ENCODE measurements at places on chromosomes 2 and 18.

- DNase-seq, result no peak
Measured at GRCh38 chr2:101751875-101752619, 54.5 kb downstream of the MAP4K4 start.

- DNase-seq, result no peak
Measured at GRCh38 chr2:192128655-192129054, 66.1 kb downstream of the TMEFF2 start.

GRCh38 chr18:50970006-50970405, 2.2 kb downstream of the ELAC1 start:
- DNase-seq, result no peak

DNA sequence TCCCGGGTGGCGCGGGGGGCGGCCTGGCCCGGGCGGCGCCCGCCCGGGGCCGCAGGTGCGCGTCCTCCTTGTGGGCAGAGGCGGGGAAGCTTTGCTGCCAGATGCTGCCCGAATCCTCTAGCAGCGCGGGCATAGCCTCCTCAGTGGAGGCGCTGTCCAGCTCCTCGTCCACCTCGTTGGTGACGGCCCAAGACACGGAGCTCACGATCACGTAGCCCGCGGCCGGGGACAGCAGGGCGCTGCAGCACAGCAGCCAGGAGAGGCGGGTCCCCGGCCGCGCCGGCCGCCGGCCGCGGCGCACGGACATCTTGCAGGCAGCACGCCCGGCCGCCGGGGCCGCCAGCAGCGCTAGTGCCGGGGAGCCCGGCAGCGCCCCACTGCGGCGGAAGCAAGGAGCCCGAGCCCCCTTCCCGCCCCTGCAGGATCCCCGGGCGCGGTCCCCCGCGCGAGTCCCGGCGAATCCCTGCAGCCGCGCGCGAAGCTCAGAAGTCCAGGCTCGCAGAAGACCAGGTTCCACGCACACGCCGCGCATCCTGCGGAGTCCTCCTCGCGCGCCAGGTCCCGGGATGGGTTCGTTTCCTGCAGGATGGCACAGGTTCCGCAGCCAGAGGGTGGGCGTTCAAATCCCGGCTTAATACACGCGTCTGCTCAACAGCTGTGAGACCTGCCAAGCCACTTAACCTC, at the start of gene CREG2:
CREG2 (minus strand) TSS at position 353 of the 684 bp plus-strand sequence; CDS start at position 307, 46 bp downstream.
- peak; percentile 74 for DNase-seq

DNA sequence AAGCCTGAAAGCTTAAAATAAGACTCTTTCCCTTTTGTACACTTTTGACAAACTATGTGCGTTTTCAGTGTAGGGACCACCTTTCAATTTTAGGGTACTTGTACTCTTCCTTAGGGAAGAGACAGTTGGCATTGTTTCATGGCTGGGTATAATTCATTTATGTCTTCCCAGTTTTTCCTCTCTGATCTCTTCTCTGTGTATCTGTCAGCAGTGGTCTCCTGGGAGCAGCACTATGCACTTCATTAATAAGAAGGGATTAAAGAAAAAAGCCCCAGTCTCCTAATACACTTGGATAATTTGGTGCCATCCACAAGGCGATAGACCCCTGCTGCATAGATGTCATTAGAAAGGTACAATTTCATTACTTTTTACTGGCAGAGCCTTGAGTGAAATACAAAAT, 12.1 kb downstream of the AQP4 start:
- no peak for DNase-seq

DNA sequence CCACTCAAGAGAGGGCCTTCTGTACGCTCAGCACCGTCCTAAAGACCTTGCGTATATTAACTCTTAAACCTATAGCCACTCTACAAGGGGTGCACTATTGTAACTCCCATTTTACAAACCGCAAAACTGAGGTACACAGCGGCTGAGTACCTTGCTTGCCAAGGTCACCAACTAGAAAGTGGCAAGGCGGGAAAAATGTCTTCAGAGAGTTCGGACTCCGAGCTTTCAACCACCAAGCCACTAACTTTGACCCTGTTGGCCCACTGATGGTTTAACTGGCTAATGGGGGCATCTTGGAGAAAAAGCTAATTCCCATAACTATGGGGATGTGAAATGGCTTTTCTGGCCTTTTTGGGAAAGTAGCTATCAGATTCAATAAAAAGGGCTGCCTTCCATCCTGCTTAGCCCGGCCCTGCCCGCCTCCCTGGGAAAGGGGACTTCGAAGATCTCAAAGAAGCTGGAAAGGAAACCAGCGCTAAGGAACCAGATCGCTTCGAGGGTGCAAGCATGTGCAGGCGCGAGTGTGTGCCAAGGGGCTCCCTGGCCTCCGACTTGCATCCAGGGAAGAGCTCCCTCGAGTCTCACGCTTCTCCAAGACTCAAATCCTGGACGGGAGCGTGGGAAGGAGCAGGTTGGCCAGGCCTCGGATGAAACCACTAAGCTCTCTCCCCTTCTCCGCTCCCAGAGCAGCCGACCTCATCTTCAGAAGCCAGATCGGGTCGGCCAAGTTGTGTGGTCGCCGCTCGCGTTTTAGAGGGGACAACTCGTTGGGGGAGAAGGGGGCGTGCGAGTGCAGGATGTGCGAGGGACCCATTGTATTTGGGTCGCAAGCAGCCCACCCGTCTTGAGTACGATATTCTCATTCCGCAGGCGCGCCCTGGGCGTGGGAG, 2.2 kb upstream of the SP5 start:
- no peak for DNase-seq

DNA sequence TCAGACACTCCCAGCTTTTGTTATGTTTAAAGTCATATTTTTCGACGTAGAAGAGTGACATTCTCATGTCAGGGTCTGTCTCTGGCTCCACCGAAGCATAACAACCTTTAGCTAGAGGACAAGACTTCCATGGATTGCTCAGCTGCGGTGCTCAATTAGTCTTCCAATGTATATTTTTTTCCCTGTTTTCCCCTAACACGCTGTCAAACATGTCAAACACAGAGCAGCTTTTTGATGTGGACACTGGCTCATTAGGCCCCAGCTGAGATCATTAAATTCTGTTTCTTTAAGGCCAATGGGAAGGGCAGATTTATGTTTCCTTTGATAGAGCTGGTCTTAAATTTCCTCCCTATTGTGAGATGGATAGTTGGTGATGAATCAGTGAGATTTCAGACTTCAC, 525.4 kb downstream of the PIK3C3 start:
- no peak for DNase-seq

- no peak for DNase-seq
Measured at GRCh38 chr18:35371412-35372195, 5.5 kb downstream of the ZNF396 start.

- DNase-seq, result no peak
Measured at GRCh38 chr2:169086893-169087467, 17.6 kb downstream of the DHRS9 start.

- DNase-seq, result no peak
Measured at GRCh38 chr2:17301437-17301836, 216.8 kb downstream of the RAD51AP2 start.

DNA sequence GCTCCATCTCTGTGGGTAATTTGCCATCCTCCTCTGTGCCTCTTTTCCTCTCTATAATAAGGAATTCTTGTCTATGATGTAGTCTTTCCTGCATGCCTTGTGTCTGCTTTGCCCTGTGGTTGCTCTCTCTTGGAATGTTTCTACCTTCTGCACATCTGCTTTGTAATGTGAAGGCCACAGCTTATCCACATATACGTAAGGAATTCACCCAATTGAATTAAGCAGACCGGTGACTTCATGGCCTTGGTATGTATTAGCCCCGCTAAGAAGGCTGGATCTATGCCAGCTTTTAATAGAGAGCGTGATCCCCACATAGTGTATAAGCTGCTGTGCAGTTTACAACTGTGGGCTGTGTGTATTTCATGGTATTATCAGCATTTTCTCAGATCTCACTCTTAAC, 274.7 kb downstream of the RNF144A start:
- no peak for DNase-seq

- peak; percentile 83 for DNase-seq
Measured at GRCh38 chr2:219277703-219278654, 1.2 kb upstream of the DNAJB2 start.

GRCh38 chr2:224146356-224147160, 107.5 kb upstream of the SERPINE2 start:
- no peak for DNase-seq

DNA sequence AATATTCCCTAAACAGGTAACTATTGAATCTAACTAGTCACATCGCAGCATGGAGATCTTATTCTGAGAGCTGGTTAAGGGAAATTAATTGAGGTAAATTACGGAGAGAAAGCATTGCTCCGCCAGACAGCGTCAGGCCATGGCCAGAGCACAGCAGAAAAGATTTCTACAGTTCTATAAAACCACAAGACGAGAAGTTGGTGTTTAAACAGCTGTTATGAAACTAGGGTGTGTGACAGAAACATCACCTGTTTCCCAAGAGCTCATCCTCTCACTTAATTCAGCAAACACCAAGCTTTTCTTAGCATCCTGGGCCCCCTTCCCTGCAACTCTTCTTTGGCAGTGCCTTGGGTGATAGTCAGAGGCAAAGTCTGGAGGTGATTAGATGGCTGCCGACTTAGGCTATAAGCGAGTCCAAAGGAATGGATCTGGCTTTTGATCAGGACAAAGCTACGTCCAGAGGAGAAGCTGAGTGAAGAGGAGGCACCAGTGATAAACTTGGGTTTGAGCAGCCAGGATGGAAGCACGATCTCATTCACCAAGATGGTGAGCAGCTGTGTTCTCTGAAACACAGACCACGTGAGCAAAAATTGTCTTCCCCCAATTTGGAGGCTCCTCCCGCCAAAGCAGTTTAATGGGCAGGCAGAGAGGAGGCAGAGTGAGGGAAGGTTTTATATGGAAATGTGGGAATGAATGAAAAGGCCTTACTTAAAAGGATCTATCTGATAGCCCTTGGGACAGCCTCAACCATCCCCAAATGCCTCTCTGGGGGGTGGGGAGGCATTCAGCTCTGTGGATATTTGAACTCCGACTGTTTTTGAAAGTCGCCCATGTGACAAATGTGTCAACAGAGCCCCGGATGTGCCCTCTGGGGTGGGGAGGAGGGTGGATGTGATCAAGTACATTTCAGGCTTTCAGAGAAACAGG, 57.8 kb downstream of the PKDCC start:
- DNase-seq, result no peak

DNA sequence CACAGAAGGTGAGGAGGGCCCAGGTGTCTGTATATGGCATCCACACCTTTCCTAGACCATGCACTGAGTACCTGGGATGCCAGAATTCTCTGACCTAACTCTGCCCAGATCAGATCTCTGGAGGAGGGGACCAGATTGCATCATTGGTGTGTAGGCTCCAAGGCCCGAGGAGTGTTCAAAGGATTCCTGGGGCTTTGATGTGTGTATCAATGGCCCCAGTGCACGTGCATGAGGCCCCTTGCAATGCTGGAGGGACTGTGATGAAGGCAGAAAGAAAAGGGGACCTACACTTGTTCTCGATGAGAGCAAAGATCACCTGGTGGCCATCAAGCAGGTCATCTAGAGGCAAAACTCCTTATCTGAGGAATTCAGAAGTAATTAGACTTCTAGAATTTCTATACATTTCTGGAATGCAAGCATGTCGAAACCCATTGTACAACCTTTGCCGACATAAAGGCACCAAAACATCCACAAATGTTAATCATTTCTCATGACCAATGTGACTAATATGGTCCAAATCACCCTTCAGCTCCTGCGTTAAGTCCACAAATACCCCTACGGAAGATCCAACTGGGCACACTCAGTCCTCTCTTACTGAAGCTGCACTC, 123.5 kb downstream of the CHST9 start:
- DNase-seq, result no peak

GRCh38 chr2:208406474-208407451, at the start of gene PTH2R:
TSS of gene PTH2R (plus strand) at chr2:208406792. CDS start at chr2:208407044, 252 bp downstream.
- DNase-seq, result no peak

- DNase-seq, result no peak
Measured at GRCh38 chr2:104563398-104563996, 290.4 kb upstream of the POU3F3 start.

GRCh38 chr2:25304321-25304720, 37.4 kb downstream of the DNMT3A start:
- DNase-seq, result no peak

- no peak for DNase-seq
Measured at GRCh38 chr2:146041274-146041910, 1521.5 kb upstream of the ZEB2 start.

DNA sequence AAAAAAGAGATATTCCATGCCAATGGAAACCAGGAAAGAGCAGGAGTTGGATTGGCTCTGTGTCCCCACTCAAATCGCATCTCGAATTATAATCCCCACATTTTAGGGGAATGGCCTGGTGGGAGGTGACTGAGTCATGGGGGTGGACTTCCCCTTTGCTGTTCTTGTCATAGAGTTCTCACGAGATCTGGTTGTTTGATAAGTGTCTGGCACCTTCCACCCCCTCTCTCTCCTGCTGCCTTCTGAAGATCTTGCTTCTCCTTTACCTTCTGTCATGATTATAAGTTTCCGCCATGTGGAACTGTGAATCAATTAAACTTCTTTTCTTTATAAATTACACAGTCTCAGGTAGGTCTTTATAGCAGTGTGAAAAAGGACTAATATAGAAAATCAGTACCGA, 355.6 kb downstream of the NBAS start:
- DNase-seq, result no peak

- no peak for DNase-seq
Measured at GRCh38 chr2:217028128-217028527, 168.3 kb upstream of the TNP1 start.

DNA sequence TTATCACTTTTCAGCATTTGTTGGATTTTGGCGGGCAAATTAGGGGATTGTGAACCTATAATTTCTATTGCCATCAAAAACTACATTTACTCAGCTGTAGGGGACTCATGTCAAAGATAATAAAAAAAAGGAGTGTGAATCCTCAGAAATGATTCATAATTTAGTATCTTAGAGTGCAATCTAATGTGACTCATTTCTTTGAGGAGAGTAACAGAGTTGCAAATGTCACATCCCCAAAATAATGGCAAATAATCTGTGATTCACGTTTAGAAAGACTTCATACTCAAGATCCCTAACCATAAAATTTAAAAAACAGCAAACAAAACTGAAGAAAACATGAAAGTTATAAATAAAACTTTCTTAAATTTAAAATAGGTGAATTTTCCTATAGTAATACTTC, 373.0 kb downstream of the CDH2 start:
- no peak for DNase-seq

DNA sequence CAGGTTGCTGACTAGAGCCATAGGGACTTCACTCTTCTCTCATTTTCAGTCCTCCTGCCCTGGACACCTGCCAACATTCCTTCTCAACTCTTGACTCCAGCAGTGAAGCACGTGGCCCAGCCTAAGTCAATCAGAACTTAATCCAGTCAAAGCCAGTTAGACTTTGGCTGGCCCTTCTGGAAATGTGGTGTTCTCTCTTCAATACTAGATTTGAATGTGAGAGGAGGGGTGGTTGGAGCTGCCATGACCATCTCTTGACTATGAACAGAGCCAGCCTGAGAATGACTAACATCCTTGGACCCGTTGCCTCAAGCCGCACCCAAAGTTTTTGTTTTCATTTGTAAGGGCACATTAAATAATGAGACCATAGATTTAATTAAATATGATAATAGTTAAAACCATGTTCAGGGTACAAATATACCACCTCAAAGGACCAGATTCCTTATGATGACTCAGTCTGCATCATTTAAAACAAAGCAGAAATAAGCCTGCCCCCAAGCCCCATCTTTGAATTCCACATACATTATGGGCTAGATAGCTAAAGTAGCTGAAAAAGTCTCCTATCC, 49.7 kb upstream of the RASGRP3 start:
- no peak for DNase-seq

GRCh38 chr2:145161656-145162055, 641.7 kb upstream of the ZEB2 start:
- DNase-seq, result no peak

GRCh38 chr2:176157499-176158185, 535 bp downstream of the HOXD3 start:
- DNase-seq, result no peak

Measured in globus pallidus (tissue), 1 donor.